Skeletal muscle tissue (tissue), 5 donors: ENCODE measurements at places on chromosomes 2 and 18. TPM values are rescaled to one million over a fixed set of nuclear protein-coding genes. Genes with fewer than 3 reads are reported as not detected.

The PRSS56 gene
- 1.0 TPM for total RNA-seq

The ICOS gene
- 0.52 TPM for total RNA-seq

The XIRP2 gene
- total RNA-seq, result 38.6 TPM

The LAMA1 gene
- total RNA-seq, result 4.2 TPM

The ANKRD23 gene
- total RNA-seq, result 5.2 TPM

The RAPGEF4 gene
- 5.7 TPM for total RNA-seq
